Stimulated activated CD4-positive, alpha-beta T cell treated with anti-CD3 and anti-CD28 coated beads, TNF-alpha, amount 100 ng/mL, for 1 hour (primary cell): ENCODE measurements at places on chromosomes 4 and X.

- no peak for DNase-seq
Measured at GRCh38 chr4:39320381-39321115, 45.6 kb downstream of the RFC1 start.

DNA sequence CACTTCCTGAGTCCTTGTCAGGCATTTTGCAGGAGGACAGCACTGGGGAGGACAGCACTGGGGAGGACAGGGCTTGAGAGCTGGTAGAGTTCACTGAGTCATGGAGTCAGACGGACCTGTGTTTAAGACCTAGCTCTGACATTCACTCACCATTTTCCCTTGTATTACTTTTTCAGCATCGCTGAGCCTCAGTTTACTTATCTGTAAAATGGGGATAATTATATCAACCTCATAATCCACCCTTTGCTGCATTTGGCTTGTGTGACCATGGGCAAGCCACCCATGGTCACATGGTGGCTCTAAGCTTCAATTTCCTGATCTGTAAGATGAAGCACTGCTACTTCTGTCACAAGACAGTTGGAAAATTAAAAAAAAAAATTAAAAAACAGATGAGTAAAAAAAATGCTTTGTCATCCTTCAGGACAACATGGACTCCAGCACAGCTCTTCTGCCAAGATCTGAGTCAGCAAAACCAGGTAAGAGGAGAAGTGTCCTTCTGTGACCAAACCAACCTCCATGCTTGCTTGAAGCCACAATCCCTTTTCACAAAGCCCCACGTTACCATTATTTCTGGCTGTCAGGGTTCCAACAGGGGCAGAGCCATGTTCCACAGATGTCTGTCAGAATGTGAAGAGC lies 275.5 kb downstream of the RAB28 start:
- DNase-seq, result no peak

GRCh38 chr4:25085671-25086070 lies 54.9 kb upstream of the LGI2 start:
- no peak for DNase-seq

GRCh38 chr4:72112514-72113156 lies 80.8 kb downstream of the NPFFR2 start:
- DNase-seq, result no peak

GRCh38 chrX:147498796-147499195 lies 412.9 kb upstream of the FMR1 start:
- DNase-seq, result no peak

- DNase-seq, result no peak
Measured at GRCh38 chrX:91414713-91415112, 19.9 kb upstream of the PABPC5 start.
